Iris pigment epithelial cell (primary cell): ENCODE measurements at places on chromosomes 5 and 9.

DNA sequence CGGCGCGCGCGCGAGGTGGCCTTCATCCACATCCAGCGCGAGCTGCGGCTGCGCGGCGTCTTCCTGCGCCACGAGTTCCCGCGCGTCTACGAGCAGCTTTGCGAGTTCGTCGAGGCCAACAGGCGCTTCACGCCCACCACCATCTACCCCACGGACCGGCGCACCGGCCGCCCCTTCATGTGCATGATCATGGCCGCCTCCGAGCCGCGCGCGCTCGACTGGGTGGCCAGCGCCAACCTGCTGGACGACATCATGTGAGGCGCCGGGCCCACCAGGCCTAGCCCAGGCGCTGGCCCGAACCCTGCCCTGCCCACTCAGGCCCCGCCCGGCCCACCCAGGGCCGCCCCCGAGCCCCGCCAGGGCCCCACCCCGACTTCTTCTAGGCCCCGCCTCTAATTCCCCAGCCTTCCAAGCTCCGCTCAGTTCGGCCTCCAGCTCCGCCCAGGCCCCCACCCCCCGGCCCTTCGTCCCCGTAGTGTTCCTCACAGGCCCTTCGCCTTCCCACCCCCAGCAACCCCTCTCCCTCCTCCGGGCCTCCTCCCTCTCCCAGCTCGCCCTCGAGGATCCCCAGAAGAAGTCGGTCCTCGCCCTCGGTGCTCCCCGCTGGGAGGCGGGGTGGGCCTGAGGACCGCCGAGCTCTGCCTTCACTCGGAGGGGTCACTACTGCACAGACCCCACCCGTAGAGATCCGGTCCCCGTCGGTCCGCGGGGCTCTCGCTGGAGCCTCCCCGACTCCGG lies 2.0 kb upstream of the PHPT1 start:
- DNase-seq: peak; percentile 57

DNA sequence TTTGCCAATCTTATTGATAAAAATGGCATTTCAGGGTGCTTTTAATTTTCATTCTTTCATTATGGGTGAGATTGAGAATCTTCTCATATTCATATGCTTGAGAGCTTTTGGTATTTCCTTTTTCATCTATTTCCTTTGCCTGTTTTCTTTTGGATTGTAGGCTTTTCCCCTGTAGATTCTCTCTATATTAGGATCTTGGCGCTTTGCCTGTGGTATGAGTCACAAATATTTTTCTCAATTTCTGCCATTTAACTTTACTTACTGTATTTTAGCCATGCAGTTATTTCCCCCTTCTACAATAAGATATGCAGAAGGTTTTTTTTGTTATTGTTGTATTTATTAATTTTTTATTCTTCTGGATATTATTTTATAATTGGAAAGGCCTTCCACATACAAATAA lies 21.5 kb upstream of the KLF9 start:
- peak; percentile 77 for DNase-seq

- DNase-seq: no peak
Measured at GRCh38 chr5:149079883-149080282, 17.0 kb upstream of the SH3TC2 start.

- no peak for DNase-seq
Measured at GRCh38 chr5:55062039-55062779, 38.2 kb downstream of the GZMK start.

DNA sequence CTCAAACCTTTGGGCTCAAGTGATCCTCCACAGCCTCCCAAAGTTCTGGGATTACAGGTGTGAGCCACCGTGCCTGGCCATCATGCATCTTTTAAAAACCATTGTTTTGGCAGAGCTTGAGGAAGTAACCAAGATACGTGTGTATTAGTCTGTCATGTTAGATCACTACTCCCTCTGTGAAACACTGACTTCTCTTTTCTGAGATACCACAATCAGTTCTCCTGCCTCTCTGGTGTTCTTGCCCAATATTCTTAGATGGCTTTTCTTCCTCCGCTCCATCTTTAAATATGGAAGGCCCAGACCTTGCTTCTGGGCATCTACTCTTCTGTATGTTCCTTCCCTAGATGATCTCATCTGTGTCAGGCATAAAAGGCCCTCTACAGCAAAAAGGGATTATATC lies 14.2 kb upstream of the CCNB1 start:
- no peak for DNase-seq
